ENCODE measurements at places on chromosomes 5 and 9.
A peak's percentile ranks its signal among the peaks of the same experiment; 100 is the strongest.

DNA sequence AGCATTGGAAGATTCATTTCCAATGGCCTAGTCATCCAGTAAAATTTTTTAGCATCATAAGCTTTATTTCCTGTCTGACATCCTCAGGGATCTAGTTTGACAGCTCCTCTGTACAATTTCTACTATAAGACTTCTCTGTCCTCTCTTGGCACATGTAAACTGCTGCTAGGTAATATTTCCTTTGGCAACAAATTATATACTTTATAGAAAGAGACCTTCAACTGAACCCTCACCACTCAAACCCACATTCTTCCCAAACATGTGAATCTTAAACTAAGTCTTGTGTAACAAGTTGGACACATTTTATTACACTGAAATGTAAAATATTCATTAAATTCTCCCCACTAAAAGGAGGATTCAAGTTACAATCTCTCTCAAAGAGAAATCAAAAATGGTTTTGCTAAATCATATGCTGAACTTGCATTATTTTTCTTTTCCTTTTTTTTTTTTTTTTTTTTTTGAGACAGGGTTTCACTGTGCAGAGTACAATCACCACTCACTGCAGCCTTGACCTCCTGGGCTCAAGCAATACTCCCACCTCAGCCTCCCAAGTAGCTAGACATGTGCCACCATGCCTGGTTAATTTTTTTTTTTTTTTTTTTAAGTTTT, 36.9 kb downstream of the SCAI start:
- peak; percentile 47 for DNase-seq

DNA sequence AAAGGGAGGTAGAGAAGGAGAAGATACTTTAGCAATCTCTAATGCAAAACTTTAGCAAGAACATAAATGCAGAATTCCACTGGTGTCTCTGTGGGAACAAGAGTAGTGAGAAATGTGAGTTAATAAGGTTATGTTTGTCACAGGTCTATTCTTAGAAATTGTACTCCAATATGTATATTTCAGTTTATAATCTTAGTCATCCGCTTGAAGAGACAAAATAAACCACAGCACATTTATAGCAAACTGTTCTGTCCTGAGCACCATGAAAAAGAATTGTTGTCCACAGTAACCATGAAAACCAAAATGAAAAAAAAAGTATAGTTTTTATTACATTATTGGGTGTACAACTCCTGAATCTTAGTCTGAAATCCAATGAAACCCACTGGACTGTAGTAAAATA, 93.6 kb upstream of the TSLP start:
- DNase-seq: no peak

DNA sequence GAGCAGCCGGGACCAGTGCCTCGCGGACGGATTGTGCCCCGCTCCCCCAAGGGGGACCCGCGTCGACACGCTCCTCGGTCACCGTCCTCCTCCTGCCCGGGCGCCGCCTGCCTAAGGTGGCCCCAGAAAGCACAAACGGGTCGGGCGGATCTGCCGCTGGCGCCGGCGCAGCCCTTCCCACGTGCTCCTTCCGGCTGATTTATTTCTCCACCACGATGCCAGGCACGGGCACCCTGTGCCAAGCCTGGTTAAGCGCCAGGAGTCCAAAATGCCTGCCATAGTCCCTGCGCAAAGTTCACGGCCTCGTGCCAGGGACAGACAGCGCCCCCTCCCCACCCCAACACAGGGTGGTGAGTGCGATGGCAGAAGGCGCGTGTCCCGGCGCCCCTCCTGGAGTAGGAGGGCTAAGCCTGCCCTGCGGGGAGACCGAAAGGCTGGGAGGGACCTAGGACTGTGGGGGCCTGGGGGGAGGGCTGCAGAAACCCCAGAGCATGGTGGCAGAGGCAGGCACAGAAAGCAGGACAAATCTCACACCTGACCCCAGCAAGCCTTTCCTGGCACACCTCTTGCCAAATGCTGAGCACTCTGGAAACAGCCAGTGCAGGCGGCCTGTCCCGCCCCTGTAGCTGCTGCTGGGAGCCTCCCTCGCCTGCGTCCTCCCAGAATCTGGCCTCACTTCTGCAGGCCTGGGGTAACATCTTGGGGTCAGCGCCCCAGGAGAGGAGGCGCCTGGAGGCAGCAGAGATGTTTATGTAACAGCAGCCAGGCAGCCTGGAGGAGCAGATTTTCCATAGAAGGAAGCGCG, 1.1 kb upstream of the NOTCH1 start:
- no peak for DNase-seq

DNA sequence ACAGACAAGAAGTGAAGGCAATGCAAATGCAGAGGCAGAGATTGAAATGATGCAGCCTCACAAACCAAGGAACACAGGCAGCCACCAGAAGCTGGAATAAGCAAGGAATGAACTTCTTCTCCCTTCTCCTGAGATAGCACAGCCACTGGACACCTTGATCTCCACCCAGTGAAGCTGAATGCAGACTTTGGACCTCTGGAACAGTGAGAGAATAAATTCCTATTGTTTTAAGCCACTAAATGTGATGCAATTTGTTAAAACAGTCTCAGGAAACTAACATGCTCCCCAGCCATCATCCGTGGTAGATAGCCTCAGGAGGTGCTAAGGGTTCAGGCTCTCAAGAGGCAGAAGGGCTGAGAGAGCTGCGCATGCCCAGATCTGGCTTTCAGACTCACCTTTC, 512.2 kb upstream of the ZNF608 start:
- DNase-seq: no peak

DNA sequence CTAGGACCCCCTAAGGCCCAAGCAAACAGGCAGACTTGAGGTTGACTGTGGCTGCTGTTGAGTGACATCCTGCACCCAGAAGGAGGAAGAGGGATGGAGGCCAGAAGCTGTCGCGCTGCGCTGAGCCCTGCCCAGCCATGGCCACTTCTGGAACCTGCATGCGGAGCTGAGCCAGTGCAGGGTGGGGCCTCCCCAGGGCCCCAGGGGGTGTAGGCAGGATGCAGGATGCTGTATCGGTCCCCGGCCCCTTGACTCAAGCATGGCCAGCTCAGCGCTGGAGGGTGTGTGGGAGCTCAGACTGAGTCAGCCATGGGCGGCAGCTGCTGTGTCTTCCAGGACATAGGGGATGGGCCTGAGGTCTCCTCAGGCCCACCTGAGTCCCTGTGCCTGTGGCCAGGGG, 26.9 kb downstream of the GLT6D1 start:
- no peak for DNase-seq

DNA sequence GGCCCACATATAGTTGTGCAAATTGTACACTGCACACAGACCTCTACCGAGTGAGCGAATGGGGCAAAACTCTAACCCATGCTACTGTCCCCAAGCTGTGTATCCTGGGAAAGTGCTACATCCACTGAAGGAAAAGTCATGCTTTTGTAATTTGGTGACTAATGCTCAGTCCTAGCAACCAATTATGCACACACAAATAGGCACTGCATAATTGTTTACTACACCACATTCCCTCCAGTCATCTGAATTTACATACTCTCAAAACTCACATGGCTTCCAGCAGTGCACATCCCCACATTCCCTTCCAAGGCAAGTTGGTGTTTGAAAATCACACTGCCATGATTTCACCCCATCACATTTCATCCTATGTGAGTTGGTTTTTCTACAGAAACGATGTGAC, 125.9 kb upstream of the OSMR start:
- DNase-seq: peak; percentile 35

GRCh38 chr5:41067714-41068568, 3.2 kb downstream of the MROH2B start:
- no peak for DNase-seq

DNA sequence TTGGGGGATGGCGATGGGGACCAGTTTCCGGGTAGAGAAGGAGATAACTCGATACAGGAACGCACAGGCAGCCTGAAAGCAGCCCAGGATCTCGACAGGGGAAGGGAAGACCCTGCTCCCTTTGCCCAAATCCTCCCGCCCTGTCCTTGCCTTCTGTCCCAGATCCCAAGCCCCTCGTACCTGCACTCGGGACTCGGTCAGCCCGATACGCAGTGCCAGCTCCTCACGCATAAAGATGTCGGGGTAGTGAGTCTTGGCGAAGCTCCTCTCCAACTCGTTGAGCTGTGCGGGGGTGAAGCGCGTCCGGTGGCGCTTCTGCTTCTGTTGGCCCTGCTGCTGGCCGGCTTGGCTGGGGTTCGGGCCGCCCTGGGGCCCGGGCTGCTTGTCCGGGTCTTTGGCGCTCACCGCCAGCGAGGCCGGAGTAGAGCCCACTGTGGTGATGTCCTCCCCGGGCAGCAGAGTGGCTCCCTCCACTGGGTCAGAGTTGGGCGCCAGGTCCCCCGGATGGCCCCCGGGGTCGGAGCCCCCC, 1.8 kb downstream of the OTP start:
- DNase-seq: no peak

All from fibroblast of skin of left biceps (primary cell).